ENCODE measurements at places on chromosomes 4 and X.
A peak's percentile ranks its signal among the peaks of the same experiment; 100 is the strongest.

GRCh38 chr4:146450524-146450923 lies 71.2 kb downstream of the SLC10A7 start:
- DNase-seq, result no peak

- no peak for DNase-seq
These were observed 171.5 kb downstream of the SMIM20 start for GRCh38 chr4:26085551-26085950.

GRCh38 chr4:40016007-40016406 lies 38.3 kb upstream of the PDS5A start:
- DNase-seq, result peak; percentile 1

GRCh38 chr4:186619088-186619487 lies 63.7 kb upstream of the MTNR1A start:
- DNase-seq, result no peak

Data from chondrocyte (in vitro differentiated cells).